Activated naive CD8-positive, alpha-beta T cell treated with anti-CD3 and anti-CD28 coated beads for 36 hours (primary cell): ENCODE measurements at places on chromosomes 7 and 10. TPM values are rescaled to one million over a fixed set of nuclear protein-coding genes. Genes with fewer than 3 reads are reported as not detected.

- no peak overlapping the region for H3K27ac ChIP-seq
- DNase-seq = no peak
- H3K27me3 ChIP-seq = peaks cover 14% of the 10 kb centered on the region
- H3K36me3 ChIP-seq = no peaks in the 10 kb centered on the region
- no peak overlapping the region for H3K4me3 ChIP-seq
Measured at GRCh38 chr10:83896219-83896618, 243.1 kb upstream of the GHITM start.

DNA sequence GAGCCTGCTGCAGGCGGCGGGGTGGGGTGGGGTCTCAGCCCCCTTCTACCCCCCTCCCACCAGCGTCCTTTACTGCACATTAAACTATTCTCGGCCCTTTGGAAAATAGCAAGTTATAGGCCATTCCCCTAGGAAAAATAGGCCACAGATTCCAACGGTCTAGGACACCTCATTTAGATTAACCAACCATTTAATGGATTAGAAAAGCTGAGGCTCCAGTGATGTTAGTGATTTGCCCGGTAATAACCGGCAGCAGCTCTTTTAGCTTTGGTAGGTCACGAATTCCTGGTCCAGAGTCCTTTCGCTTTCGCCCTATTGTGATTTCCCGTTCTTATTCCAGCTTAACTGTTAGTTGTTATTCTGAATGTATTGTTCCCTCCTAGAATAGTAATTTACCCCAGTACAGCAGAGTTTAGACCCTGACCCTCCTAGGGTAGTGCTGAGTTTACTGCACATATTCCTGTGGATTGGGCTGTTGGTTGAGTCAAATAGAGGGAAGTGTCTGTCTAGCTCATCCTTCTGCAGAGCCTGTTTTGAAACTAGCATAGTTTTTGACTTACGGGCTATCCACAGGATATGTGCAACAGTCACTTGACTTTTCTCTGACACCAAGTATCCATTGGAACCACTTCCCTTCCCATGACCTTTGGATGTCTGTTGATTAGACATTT is 754 bp downstream of the GSTO1 start:
- H3K27ac ChIP-seq = peak overlapping the region; percentile 91
- DNase-seq = no peak
- H3K36me3 ChIP-seq = peaks cover 45% of the 10 kb centered on the region
- peak overlapping the region; percentile 86 for H3K4me3 ChIP-seq
- H3K27me3 ChIP-seq = peaks cover 5% of the 10 kb centered on the region

DNA sequence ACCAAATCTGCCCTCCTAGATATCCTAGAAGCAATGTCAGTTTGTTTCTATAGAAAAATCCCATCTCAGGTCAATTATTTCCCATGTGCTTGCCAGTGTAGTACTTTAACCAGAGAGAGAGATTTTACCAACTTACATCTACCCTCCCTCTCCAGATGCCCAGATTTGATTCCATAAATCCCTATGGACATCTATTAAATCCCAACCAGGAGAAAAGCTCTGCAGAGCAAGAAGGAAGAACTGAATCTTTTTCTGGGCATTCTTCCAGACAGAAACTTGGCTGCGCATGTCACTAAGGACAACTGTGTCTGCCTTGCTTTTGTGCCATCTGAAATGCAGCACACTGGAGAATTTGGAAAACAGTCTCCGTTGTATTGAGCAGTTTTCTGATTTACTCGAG is 597.6 kb downstream of the SORCS1 start:
- no peak overlapping the region for H3K27ac ChIP-seq
- H3K36me3 ChIP-seq = no peaks in the 10 kb centered on the region
- no peak for DNase-seq
- H3K4me1 ChIP-seq = no peaks in the 10 kb centered on the region
- H3K4me3 ChIP-seq = no peak overlapping the region
- no peaks in the 10 kb centered on the region for H3K27me3 ChIP-seq

GRCh38 chr7:22001345-22002004 is 55.8 kb upstream of the CDCA7L start:
- no peaks in the 10 kb centered on the region for H3K36me3 ChIP-seq
- no peak for DNase-seq
- peaks cover 2% of the 10 kb centered on the region for H3K4me1 ChIP-seq
- no peak overlapping the region for H3K27ac ChIP-seq
- H3K4me3 ChIP-seq = peak overlapping the region; percentile 26

DNA sequence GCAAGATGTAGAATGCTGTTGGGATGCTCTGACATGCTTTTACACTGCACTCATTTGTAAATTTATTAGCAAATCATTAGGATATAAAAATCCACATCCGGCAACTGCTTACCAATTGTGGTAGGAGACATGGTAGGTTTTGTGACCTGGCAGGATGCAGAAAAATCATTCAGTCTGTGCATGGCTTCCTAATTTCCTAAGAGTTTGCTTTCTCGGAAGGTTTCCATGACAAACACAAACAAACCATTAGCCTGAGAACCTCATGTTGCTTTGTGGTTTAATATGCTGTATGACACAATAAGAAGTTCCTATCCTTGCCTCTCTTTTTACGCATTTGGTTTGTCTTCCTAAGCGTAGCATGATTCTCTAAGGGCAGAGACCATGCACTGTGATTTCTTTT is 14.7 kb upstream of the LMBR1 start:
- no peak overlapping the region for H3K27ac ChIP-seq
- peaks cover 8% of the 10 kb centered on the region for H3K27me3 ChIP-seq
- no peak for DNase-seq
- no peaks in the 10 kb centered on the region for H3K36me3 ChIP-seq

HTR5A gene
- not detected for total RNA-seq
